ENCODE measurements at places on chromosomes 3 and 15.
A peak's percentile ranks its signal among the peaks of the same experiment; 100 is the strongest.

DNA sequence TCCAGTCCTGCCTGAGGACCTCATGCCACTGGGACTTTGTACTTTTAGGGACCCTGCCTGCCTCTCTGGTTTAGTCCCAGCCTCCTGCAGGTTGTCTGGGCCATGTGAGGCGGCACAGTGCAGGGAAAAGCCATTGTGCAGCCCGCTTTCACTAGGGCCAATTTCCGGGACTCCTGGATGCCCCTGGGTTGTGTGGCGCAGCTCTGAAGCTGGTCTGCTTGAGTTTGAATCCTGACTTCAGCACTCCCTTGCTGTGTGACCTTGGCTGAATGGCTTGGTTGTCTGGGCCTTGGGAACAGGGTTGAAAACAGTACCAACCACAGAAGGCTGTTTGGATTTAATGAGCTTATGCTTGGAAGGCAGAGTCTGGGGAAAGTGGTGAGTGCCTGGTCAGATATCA lies 8.3 kb downstream of the TEX264 start:
- no peak for DNase-seq

- no peak for DNase-seq
Measured at GRCh38 chr3:11928381-11928780, 75.8 kb upstream of the SYN2 start.

GRCh38 chr15:45242289-45242688 lies 9.7 kb upstream of the SLC28A2 start:
- DNase-seq, result no peak

DNA sequence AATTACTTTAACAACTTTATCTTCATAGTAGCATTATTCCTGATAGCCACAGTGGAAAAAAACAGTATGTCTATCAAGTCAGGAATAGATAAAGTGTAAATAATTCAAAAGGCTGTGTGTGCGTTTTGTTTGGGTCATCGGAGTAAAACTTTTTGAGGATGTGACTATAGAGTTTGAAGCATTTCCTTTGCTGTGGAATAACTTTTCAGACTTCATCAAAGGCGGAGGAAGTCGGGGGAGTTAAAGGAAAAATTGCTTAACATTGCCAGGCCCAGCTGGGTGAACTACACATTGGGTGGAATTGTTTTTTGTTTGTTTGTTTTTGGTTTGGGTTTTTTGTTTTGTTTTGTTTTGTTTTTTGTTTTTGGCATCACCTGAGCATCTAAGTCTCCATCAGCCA lies 70.4 kb upstream of the CRTC3 start:
- no peak for DNase-seq

- DNase-seq, result peak; percentile 2
Measured at GRCh38 chr3:8069471-8069870, 432.2 kb upstream of the LMCD1 start.

- DNase-seq, result no peak
Measured at GRCh38 chr3:187196573-187197334, 532 bp upstream of the RTP1 start.

GRCh38 chr3:188446014-188446413 lies 292.1 kb downstream of the LPP start:
- DNase-seq, result no peak

GRCh38 chr3:129317848-129318247 lies 39.2 kb downstream of the HMCES start:
- DNase-seq, result no peak

DNA sequence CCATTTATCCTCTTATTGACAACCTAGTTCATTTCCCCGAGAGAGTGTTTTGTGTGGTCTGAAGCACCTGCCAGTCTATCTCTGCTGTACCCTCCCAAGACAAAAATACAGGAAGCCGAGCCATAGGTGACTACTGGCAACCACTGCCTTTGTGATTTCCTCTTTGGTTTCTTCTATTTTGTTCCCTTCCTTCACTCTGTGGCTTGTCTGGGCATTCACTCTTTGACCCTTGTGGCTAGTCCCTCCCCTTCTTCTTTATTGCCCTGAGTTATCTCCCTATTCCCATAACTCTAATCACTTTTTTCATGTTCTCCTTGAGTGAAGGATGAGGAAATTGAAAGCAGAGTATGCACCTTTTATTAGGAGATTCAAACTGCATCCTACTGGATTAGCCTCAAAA lies at the start of gene ADGRG7:
Gene ADGRG7 (plus strand): TSS at position 297 of the 400 bp plus-strand sequence. CDS start 256 bp downstream, outside the sequence.
- no peak for DNase-seq

GRCh38 chr3:138960417-138960852 lies 13.4 kb downstream of the FOXL2NB start:
- DNase-seq, result no peak

DNA sequence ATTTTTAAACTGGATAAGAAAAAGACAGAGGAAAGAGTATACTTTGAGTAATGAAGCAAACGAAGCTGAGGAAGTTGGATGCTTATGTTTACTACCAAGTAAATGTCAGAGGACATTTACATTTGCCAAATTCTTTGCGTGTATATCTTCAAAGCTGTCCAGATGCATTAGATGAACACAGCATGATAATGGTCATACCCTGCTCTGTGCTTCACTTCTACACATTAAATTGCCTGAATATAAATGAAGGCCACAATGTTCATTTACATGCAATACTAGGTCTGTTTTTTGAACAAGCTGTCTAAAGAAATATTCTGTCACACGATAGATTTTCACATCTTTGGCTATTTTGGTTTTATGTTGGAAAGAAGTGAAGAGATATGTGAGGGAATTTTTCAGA lies 405.8 kb upstream of the ADAMTS9 start:
- DNase-seq, result no peak

DNA sequence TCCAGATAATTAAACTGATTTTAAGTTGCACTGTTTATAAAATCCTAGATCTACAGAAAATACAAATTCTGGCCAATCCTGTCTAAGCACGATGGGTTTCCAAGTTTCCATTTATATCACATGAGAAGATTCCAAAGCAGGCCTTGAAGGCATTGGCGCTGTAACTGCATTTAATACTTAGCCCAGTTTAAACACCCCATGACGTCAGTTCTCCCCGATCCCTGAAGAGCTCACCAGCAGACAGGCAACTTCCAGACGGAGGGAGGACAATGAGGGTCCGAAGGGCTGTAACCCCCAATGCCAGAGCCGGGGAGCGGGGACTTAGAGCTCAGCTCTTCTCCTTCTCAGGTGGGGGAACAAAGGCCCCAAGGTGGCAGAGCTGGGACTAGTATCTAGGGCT lies 117.3 kb downstream of the XXYLT1 start:
- DNase-seq, result no peak

- DNase-seq, result no peak
Measured at GRCh38 chr3:65884071-65884470, 154.6 kb downstream of the MAGI1 start.

DNA sequence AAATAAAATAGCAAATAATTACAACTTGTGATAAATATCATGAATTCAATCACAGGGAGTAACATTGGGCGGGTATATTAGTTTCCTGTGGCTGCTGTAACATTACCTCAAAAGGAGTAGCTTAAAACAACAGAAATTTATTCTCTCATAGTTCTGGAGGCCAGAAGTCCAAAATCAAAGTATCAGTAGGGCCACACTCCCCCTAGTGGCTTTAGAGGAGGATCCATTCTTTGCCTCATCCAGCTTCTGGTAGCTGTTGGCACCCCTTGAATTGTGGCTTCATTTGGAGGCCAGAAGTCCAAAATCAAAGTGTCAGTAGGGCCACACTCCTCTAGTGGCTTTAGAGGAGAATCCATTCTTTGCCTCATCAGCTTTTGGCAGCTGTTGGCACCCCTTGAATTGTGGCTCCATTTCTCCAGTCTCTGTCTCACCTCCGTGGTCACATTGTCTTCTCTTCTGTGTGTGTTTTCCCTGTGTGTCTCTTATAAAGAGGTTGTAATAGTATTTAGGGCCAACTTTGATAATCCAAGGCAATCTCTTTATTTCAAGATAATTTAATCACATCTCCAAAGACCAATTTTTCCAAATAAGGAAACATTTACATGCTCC lies 3.1 kb upstream of the CFAP20DC start:
- DNase-seq, result peak; percentile 36

- DNase-seq, result no peak
Measured at GRCh38 chr3:112519424-112520001, 20.2 kb upstream of the BTLA start.

DNA sequence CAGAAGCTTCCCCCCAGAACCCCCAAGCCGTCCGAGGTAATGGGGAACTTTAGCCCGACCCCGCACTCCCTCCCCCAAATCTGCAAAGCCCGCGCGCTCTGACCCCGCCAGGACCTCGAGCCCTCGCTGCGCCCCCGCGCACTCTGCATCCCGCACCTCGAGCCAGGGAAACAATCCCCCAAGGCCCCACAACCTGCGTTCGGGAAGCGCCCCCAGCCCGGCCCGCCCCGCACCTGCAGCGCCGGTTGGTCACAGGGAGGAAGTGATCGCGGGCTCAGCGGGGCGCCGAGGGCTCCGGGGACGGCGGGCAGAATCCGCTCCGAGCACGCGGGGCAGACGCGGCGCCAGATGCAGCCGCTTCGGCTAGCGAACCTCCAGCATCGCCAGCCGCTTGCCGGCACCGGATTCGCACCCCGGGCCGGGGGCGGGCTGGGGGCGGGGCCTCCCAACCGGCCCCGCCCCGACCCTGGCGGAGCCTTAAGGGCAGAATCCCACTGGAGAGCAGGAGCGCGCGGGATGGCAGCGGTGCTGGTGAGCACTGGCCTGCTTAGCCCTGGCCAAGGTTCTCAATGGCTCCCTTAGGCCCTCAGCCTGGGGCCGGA lies at the start of gene CAMKV:
Gene CAMKV (minus strand): TSS at position 382 of the 602 bp plus-strand sequence. CDS start 7,518 bp downstream, outside the sequence.
- DNase-seq, result peak; percentile 66

DNA sequence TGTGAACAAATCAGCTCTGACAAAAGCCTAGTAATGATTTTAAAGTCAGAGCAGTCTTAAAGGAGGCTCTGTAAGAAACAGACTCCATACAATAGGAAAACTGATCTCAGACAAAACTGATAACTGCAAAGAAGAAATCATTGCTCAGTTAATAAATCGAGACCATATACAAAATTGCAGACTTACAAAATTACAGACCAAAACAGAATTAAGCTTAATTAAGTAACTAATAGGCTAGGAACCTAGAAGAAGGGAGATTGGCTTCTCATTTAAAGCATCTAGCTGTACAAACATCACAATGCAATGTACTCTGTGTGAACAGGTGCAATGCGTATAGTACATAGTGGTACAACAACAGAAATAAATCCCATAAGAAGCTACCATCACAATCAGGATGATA lies 46.3 kb downstream of the ZBTB20 start:
- DNase-seq, result no peak

- DNase-seq, result no peak
Measured at GRCh38 chr15:50262533-50262932, 3.0 kb downstream of the HDC start.

DNA sequence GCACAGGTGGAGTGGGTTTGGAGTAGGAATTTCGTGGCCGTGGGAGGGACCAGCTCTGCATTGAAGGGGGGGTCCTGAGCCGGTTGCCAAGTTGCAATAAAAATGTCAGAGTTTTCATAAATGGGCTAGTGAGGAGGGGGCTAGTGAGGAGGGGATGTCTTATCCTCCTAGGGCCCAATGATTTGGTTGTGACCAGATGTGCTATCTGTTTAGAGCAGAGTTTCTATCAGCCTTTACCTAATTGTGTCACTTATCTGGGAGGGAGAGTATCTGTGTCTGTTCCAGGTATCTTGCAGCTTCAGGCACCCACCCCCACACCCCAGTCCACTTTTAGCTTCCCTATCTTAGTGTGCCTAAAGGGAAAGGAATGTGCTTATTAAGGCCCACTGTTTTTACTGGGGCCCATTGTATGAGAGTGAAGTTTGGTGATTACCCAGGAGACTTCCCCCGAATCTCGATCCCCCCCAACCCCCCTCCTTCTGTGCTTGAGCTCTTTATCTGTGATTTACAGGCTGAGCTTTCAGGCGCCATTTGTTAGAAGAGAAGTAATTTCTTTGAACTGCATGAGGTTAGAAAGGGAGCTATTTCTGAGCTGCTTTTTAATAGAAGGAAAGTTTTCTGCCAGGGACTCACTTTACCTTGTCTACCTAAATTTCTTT lies 42.6 kb downstream of the PPCDC start:
- no peak for DNase-seq

- no peak for DNase-seq
Measured at GRCh38 chr3:42729404-42730145, 27.0 kb upstream of the HHATL start.

DNA sequence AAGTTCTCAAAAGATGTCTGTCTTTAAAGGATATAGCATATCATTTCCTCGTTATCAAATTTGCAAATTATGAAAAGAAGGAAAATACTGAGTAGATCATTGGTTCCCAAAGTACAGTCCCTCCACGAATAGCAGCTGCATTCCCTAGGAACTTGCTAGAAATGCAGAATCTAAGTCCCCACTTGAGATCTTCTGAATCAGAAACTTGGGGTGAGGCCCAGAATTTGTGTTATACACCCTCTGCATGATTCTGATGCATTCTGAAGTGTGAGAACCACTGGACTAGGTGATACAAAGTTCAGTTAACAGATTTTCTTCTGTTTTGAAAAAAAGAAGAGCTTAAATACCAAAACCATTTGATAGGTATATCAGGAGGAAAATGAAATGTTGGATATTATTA lies 77.1 kb downstream of the SLC25A26 start:
- no peak for DNase-seq

DNA sequence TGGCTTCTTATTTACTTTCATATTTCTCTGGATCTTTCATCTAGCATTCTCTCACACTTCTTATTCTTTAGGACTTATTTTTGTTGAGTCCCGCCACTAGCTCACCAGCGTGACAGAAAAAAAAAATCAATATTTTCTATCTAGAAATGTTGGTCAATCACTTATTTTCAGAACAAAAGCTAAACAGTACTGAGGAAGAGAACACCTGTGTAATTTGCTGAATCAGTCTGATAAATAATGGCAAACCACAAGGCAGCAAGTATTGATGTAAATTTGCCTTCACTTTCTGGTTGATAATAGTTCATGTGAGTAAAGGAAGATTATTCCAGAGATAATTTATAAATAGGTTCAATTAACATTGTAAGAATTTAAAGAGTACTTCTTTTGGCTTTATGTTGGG lies 179.2 kb downstream of the BCHE start:
- no peak for DNase-seq

GRCh38 chr3:126104742-126105605 lies 21.1 kb upstream of the SLC41A3 start:
- no peak for DNase-seq

- DNase-seq, result no peak
Measured at GRCh38 chr15:51114437-51115119, 19.9 kb upstream of the TNFAIP8L3 start.

DNA sequence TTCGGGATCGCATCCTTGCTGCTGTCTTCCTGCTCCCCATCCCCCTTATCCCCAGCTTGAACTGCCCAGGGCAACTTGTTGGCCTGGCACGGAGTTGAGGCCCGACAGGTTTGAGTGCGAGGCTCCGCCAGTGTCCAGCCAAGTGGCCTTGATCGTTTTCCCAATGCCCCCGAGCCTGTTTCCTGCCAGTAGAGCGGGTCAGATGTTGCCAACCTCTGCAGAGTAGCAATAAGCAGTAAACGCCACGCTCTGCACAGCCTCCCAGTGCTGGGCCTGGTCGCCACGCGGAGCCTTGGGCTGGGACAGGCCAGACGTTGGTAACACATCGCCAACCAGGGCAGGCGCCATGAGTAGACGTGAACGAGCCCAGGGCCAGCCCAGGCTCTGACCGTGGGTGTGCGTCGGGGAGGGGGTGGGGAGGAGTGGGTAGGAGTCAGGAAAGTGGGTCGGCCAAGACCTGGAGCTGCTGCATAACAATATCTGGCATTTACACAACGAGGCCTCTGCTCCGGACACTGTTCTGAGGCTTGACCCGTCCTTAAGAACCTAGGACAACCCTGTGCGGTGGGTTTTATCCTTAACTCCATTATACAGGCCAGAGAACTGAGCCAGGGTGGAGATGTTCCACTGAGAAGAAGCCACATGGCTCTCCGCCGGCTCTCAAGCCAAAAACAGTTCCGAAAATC lies 444 bp upstream of the ABHD14A start:
- DNase-seq, result no peak

GRCh38 chr15:52385670-52386069 lies 90.1 kb upstream of the MYO5C start:
- no peak for DNase-seq
